ENCODE measurements at places on chromosomes 13 and 19.

DNA sequence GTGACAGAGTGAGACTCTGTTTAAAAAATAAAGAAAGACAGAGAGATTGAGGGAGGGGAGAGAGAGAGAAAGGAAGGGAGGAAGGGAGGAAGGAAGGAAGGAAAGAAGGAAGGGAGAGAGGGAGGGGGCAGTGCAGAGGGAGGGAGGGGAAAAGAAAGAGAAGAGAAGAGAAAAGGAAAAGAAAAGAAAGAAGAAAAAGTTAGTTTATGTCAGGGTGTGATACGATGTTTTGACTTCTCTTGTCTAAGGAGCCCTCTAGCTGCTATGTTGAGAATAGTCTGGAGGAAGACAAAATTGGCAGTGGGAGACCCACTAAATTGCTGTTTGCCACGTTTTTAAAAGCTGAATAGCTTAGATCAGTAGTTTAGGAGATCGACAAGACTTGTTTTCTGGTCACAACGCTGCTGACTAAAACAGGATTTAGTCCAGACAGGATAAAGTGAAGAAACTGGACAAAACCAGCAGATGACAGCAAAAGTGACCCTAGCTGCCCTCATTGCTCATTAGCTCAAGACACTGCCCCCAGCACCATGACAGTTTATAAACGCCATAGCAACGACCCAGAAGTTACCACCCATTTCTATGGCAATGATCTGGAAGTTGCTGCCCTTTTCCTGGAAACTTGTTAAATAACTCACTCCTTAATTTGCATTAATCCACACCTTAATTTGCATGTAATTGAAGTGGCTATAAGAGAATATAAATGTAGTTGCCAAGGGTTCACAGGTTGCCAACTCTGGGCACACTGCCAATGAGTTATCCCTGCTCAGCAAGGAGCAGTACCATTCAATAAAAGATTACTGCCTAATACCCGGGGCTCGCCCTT, 11.1 kb downstream of the TEX101 start:
- DNase-seq = no peak

GRCh38 chr13:46179491-46179908, 2.5 kb downstream of the LCP1 start:
- DNase-seq = peak; percentile 71

DNA sequence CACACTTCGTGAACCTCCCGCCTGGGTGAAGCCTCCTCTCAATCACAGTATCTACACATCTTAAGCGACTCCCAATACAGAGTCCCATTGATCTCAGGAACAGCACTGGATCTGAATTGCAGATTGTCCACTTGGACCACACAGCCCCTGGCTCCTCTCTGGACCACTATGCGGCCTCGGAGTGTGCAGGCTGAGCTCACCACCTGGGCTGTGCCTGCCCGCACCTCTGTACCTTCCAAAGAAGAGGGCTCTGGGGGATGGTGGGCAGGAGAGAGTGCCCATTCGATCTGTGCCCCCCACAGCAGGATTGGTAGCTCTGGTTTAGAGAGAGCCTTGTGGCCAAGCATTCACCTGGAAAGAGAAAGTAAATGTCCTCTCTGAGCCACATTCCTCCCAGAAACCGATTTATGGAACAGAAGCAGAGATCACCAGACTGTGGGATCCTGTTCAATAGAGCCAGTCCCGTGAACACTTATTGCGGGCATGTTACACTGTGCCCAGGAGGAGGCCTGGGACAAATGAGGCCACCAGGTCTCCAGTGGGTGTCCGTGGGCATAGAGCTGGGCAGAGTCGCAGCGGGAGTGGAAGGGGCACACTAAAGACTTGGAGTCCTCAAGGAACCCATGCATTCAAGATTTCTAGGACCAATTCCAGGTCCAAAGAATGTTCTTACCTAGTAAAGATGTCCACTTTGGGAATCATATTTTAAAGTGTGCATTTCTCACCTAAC, 141.6 kb upstream of the SOX1 start:
- no peak for DNase-seq

DNA sequence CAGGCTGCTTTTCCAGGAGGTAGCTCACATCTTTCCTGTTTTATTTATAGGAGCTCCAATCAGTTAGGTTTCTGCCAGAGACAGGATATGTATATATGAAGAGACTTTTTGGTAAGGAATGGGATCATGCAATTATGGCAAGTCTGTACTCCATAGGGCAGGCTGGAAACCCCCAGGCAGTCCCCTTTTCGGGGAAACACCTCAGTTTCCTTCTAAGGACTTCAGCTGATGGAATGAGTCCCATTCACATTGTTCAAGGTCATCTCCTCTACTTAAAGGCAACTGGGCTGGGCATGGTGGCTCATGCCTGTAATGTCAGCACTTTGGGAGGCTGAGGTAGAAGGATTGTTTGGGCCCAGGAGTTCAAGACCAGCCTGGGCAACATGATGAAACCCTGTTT, 10.9 kb upstream of the SLC25A42 start:
- DNase-seq = no peak

- no peak for DNase-seq
Measured at GRCh38 chr13:92436924-92437323, 789.7 kb upstream of the GPC6 start.

DNA sequence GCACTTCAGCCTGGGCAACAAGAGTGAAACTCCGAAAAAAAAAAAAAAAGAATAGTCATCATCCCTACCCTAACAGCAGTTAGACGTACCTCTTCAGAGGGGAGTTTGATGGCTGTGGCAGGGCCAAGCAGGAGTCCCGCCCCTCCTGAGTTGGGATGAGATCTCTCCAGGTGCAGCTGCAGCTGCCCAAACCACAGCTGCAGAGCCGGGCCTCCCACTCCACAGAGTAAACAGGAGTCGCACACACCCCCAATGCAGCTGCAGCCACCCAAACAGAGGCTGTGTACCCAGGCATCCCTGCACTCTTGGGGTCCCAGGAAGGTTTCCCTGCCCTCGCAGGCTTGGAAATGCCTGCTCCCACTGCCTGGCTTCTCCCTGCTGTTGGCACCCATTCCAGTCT, 17.4 kb upstream of the MLLT1 start:
- no peak for DNase-seq

GRCh38 chr19:34574704-34575103, 93.1 kb downstream of the WTIP start:
- DNase-seq = no peak

DNA sequence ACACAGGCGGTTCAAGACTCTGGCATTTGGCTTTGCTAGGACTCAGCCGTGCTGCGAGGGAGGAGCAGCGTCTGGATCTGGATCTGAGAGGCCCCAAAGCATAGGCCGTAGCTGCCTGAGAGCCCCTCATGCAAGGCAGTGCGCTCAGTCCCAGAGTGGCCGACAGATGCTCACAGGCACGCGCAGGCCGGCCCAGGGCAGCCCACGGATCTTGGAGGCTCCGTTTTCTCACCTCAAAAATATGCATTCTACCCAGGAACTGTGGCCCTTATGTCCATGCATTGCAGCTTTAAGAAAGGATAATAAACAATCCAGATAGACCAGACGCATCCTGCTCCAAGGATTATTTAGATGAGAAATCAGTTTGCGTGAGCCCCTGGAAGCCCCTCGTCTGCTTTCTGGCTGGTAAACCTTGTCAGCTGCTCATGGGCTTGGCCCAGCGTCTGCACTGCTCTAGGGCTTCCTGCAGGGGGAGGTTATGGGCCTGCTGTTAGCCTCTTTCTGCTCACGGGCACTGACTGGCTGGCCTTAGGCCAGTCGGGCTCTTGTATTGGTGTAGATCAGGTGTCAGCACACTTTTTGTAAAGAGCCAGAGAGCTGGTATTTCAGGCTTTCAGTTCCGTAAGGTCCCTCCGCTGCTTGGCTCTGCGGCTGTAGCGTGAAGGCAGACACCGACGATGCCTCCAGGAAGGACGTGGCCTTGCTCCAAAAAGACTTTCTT, 24.2 kb downstream of the TEX29 start:
- DNase-seq = no peak

DNA sequence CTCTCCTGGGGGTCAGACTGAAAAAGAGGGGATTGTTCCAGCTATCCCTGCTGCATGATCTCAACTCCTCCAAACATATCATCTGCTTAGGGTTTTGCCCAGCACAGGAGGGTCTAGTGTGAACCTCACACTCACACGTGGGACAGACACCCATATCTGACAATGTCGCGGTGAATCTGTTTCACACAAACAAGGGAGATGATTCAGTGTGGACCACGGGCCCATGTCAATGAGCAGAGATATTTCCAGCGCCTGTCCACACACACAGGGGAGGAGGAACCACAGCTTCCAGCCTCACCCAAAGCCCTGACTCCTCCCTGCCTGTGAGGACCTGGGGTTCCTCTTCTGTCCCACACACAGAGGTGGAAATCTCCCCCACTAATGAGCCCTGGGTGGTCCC, 29.6 kb upstream of the KIR3DL3 start:
- DNase-seq = no peak

- DNase-seq = no peak
Measured at GRCh38 chr13:110643324-110643723, 28.0 kb downstream of the NAXD start.

GRCh38 chr19:482186-483041, 13.9 kb upstream of the MADCAM1 start:
- DNase-seq = no peak

- DNase-seq = no peak
Measured at GRCh38 chr19:19217099-19217498, 5.3 kb downstream of the NCAN start.

DNA sequence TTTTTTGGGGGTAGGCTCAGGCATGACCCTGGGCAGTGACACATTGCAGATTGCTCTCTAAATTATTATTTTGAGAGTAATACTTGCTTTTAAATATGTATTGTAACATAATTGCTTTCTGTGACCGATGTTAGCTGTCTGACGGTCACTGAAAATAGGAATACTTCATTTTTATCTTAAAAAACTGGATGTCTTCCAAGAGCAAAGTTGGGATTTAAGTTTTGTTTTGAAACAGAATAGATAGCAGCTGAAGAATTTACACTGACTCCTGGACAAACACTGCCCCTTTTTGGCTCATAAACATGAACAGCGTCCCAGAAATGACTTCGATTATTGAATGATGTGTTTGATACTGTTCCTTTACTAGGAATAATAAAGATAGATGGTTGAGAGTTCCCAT, 535.9 kb downstream of the GPC5 start:
- DNase-seq = no peak

- no peak for DNase-seq
Measured at GRCh38 chr13:52371736-52372247, 34.2 kb downstream of the THSD1 start.

DNA sequence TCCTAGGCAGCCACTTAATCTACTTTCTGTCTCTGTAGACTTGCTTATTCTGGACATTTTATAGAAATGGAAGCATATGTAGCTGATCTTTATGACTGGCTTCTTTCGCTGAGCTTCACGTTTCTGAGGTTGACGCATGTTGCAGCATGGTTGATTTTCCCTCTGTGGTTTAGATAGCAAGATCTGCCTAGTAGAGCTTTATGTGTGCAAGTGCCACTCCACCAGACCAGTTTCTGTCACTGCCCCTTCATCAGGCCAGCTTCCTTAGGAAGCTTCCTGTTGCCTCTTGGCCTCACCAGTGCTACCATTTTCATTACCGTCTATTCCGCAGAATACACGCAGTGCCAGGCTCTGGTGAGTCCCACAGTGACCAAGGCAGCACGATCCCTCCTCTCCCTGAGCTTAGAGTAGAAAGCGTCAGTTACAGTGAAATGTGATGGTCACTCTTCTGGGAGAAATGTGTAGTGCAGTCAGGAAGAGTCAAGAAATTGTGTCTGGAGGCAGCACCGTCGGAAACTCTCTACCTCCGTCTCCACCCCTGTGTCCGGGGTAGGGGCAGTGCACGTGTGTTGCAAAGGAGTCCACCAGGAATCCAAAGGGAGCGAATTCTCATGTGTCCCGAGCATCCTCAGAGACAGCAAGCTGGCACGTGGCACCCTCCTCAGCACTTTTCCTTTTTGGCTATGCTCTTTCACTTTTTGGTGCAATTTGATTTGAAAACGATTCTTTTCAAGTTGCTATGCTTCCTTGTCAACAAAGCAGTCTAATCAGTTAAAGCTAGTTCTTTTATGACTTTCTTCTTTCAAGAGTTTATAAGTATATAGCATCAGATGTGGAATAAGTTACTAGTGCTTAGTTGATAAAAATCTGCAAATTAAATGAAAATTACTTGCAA, 45.4 kb upstream of the GPR183 start:
- DNase-seq = no peak

DNA sequence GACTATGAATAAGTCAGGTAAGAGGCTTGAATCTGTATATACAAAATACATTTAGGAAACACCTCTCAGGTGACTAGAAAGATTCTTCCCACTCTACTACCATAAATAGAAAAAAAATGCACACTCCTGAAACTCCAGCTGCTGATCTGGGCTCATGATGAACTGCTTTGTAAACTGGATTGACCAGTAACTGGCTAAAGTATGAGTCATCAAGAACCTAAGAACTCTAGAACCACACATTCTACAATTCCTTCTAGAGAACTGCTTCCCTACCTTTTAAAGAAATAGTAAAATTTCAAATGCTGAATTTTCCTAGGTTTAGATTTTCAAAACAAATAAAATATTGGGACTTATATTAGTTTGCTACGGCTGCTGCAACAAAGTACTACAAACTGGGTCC, 55.2 kb downstream of the ELF1 start:
- DNase-seq = no peak

DNA sequence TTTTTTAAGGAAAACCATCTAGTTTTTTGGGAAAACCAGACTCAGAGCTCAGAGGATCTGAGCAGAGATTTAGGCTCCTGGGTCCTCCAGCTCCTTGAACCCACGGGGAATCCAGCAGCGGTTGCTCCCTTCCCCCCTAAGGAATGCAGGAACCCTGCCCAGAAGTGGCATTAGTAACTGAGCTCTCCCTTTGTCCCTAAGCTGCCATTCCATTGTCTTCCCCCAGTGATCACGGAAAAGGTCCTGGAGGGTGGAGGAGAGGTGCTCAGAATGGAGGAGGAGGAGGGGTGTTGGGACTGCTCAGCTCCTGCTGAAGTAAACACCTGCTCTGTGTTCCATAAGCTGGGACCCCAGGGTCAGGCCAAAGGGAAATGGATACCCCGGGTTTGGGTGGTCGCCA, 16.8 kb upstream of the OR1M1 start:
- DNase-seq = no peak

DNA sequence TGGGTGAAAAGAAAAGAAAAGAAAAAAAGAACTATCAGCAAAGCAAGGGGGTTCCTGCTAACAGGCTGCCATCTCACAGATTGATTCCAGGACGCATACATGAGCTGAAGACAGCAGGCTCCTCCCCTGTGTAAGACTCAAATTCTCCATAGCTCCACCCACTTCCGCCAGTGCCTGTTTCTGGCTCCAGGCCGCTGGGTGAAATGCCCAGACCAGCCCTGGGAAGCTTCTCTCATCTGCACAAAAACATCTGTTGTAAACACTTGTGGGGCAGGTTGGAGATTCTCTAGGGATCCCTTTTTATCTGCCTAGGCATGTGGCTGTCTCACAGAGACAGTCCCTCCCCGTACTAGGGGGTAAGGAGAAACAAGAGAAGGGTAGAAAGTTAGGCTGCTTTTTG, 1054.4 kb upstream of the SPRY2 start:
- no peak for DNase-seq

GRCh38 chr13:43157796-43158195, 134.4 kb downstream of the DNAJC15 start:
- no peak for DNase-seq
